ENCODE measurements at places on chromosomes 5 and 9.

DNA sequence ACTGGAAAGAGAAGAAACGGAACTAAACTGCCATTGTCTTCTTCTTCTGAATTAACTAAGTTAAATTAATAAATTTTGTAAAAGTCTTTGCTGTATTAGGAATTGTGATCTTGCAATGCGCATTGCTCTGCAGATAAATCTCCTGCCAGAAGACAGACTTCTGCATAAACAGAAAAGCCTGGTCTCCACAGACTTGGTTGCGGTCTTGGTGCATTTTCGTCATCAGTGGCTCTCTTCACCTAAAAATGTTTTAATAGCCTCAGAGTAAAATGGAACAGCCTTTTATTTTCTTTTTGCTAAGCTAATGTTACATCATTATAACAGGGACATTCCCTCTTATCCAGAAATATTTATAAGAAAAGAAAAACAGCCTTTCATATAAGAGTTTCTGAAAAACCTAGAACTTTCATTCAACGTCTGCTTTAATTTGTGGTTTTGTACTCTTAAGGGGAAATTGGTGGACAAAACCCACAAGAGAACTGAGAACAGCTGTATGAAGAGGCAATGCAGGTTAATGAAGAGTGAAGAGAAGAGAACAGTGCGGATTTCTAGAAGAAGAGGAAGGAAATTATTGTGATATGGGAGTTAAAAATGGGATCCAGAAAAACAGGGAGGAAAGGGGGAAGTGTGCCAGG, 10.1 kb downstream of the IFNA5 start:
- DNase-seq: no peak

GRCh38 chr9:6924988-6925563, 167.3 kb downstream of the KDM4C start:
- DNase-seq: no peak

- no peak for DNase-seq
These were observed 120.4 kb upstream of the PTGER4 start for GRCh38 chr5:40559306-40559705.

DNA sequence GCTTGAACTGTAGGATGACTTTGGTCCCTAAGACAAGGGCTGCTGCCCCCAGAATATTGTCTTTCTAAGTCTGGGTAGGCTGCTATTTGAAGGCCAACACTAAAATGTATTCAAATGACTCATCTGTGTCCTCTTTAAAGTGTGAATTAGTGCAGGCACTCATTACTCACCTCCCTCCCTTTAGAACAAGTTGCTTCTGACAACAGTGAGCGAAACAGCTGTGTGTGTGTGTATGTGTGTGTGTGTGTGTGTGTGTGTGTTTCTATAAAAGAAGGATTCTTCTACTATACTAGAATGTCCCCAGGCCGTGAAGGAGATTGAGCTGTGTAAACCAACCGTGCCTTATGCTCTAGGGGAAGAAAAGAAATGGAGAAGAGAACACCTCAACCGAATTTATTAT, 1337.2 kb downstream of the PTPRD start:
- DNase-seq: no peak

- DNase-seq: no peak
These were observed 116.7 kb downstream of the WDR70 start for GRCh38 chr5:37495668-37496347.

DNA sequence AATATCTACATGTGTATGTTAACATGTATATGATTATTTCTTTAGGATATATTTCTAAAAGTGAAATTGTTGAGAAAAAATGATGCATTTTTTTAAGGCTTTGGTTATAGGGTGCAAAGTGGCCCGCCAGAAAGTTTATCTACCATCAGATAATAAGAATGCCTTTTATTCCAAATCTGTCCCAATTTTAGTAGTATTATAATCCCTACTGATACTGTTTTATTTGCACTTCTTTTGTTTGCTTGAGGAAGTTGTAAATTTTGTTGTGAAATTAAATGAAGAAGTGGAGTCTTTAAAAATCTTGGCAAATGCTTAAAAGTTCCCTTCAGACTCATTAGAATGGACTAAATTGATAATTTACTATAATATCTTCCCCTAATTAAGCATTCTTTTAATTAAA, 73.0 kb downstream of the NIPBL start:
- DNase-seq: no peak

- peak; percentile 77 for DNase-seq
These were observed 268.3 kb upstream of the WWC1 start for GRCh38 chr5:168023191-168023590.

DNA sequence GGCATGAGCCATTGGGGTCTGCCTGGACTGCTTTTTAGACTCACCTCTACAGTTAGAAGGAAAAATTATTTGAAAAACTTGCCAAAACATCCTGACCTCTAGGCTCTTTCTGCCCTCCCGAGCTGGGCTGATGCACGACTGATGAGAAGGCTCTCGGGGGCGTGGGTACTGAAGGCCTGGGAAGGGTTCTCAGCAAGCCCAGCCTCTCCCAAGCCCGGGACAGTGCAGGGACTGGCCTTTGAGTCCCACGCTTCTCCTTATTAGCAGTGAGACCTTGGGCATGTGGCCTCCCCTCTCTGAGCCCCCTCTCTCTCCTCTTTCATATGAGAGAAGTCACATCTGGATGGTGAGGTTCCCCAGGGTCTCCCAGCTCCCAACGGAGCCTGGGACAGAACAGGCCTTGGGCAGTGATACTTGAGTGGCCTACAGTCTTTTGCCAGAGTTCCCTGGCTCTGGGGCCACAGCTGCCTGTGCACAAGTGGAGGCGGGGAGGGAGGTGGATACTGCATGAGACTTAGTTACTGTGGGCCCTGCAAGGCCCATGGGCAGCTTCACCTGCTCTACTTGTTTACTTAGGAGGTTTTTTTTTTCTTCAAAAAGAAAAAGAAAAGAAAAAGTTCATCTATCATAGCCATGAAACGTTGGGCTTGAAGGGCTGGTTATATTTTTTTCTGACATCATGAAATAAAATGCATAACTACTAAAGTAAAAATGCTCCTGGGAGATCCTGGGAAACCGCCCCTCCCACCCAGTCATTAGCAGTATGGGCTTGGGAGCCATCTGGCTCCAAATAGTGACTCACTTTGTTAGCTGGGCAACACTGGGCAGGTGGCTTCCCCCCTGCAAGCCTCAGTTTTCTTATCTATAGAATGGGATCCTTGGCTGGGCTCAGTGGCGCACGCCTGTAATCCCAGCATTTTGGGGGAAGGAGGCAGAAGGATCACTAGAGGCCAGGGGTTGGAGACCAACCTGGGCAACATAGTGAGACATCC, 139.4 kb downstream of the GAPVD1 start:
- DNase-seq: no peak

DNA sequence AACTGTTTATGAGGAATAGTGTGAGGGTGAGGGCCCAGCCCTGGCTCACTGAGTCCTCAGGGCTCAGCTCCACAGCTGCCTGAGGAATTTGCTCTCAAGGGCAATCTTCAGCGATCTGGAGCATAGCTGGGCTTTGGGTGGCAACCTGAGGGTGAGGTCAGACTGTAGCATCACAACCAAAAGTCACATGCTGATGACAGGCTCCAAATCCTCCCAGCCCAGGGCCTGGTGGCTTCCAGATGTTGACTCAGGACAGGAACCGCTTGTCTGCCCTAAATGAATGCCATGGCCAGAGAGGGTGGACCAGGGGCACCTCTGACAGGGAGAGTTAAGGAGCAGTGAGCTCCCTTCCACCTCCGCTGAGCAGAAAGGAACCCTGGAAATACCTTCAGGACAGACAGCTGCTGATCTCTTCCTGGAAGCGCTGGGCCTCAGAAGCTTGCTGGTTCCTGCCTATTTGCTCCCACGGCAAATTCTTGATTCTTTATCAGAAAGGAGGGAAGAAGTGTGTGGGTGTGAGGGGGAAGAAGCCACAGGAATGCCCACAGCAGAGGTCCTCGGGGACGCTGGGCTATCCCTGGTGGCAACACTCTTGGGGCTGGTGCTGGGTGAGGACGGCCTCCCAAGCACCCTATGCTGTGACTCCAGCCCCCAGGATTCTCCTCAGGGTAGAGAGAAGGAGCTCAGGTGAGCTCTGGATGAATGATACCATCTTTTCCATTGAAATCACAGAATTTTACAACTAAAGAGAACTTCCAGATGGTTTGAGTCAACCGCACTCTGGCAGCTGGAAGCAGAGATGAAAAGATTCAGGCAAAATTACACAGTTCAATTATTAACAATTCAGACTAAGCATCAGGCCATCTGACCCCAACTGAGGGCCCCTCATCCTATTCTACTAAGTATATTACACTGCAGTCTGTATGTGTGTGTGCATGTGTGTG, 13.8 kb upstream of the CTSL start:
- DNase-seq: no peak

GRCh38 chr5:76372323-76373054, 30.6 kb upstream of the IQGAP2 start:
- DNase-seq: no peak

DNA sequence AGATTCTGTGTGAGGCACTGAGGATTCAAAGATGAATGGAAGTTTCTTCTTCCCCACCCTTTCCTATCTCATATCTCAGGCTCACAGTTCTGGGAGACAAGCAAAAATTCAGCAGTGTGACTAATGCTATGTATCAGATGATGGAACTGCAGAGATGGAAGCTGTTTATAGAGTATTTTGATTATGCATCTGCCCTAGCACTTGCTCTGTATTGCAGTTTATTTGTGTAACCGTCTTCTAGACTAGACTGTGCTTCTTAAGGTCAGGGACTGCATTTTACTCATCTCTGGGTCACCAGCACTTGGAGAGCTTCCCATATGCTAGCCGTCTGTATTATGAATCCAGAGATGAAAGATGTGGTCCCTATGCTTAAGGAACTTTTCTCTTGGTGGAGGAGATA, 12.6 kb downstream of the CAVIN4 start:
- DNase-seq: no peak

DNA sequence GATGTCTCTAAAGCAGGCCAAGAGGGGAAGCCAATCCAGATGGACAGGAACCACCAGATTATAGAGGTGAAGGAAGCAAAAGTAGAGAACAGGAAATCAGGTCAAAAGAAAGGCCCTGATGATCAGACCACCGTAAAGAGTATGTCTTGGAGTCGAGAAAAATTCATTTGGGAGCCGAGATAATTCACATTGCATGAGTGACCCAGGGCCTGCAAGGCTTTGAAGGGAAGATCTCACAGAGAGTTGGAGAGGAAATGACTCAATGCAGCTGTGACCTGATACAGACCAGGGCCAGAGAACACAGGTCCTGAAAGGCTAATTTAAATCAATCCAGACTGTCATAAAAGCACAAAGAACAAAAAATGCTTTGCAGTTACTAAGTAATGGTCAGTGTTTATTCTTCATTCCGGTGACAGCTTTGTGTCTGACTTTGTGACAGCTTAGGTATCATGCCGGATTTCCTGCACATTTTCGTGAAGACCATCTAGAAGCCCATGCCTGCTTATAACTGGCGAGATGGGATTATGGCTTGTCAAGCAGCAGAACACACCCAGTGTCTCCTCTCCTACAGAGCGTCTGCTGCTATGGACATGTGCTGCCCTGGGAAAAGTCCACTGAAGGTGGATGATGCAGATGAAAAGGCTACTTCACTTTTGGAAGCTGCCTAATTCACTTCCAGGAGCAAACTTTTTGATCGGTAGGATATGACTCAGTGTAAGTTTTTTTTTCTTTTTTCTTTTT, 5.8 kb upstream of the ACTBL2 start:
- DNase-seq: no peak

DNA sequence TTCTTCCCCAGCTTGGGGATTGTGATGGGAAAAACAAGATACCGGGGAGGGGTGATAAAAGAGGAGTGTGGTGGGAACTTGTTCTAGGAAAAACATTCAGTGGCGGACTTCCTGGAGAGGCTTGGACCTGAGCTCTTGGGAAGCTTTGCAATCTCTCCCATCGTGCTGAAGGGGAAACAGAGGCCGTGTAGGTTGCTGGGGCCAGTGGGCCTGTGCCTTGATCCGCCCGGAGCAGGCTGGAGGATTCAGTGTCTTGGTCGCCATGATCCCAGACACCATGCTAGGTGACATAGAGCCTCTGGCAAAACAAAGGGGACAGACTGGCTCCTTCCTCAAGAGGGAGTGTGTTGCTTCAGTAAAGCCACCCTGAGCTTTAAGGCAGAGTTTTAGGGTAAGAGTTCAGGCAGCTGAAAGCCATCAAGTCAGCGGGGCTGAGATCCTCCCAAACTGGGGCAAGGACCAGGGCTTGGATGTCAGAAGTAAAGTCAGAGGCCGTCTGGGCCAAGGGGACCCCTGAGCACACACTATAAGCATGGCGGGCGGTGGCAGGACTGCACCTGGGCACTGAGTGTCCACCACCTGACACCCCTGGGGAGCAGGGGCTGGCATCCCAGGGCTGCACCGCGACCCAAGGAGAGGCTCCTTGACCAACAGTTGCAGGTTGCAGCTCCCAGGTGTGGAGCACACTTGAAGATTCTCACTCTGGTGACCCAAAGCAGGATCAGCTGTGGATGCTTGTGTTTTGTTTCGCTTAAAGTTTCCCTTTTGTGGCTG, 44.7 kb downstream of the TRIP13 start:
- DNase-seq: no peak

- no peak for DNase-seq
These were observed 1364.3 kb downstream of the EFNA5 start for GRCh38 chr5:106306313-106307028.

- DNase-seq: no peak
These were observed 389.6 kb downstream of the KIAA0825 start for GRCh38 chr5:94228791-94229190.

DNA sequence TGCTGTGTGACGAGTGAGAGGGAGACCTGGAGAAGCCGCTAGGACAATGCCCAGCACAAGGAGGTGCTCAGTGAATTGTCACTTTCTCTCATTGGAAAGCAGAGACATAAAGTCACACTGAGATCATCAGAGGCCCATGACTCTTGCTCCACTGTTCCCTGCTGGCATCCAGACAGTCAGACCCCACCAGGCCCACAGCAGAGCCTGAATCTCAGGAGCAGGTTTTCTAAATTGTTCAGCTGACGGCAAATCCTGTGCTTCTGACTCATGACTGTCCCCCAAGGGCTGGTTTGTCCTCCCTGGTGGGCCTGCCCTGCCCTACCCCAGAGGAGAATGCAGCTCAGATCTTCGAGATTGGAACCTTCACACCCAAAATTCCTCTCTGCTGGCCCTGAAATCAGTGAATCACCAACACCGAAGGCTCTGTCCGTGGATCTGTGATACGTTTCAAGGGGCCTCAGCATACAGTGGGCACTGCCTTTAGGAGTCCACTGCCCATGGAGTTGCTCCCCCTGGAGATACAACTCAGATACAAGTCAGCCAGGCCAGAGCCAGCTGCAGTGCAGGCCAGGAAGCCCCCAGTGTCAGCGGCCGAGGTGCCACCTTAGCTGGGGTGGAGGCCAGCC, 2.7 kb downstream of the PTGES start:
- no peak for DNase-seq

All from dorsolateral prefrontal cortex (tissue), 122 donors.